ENCODE measurements at places on chromosomes 2 and 18.
A peak's percentile ranks its signal among the peaks of the same experiment; 100 is the strongest.

- DNase-seq = no peak
These were observed 31.8 kb upstream of the IL1R1 start for GRCh38 chr2:102110596-102111334.

GRCh38 chr2:6401301-6401700, 464.4 kb downstream of the CMPK2 start:
- DNase-seq = peak; percentile 76

- DNase-seq = peak; percentile 95
These were observed 2.7 kb upstream of the GKN1 start for GRCh38 chr2:68971591-68972231.

DNA sequence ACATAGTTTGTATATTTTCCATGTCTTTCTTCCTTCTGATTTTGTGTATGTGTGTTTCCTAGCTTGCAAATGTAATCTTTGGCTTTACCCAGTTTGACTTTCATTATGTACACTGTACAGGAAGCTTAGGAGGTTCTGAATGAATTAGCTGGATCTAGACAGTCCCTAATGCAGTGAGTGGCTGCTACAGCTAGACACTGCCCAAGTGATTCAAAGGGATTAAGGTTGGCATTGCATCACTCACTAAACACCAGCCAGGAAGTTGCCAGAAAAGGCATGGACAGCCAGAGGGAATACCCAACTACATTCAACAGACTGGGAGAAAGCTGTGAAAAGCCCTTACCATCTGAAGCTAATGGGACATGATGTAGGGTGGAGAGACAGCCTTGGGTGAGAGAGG, 316.0 kb upstream of the MEX3C start:
- no peak for DNase-seq

DNA sequence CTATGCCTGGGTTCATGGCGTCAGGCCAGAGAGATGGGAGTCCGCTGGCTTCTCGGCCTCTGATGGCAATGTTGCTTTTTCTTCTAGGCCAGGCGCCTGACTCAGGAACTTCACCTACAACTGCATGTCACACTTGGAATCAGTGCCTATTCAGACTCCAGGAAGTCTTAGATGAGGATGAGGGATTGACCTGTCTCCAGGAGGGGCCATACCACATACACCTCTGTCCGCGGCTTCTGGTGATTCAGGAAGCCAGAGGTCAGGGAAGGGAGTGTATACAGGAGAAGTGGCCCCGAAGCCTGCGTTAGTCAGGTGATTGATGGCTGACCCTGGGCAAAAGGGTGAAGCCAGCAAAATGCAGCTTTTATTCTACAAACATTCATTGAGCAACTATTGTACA, 109.1 kb upstream of the RMDN2 start:
- no peak for DNase-seq

DNA sequence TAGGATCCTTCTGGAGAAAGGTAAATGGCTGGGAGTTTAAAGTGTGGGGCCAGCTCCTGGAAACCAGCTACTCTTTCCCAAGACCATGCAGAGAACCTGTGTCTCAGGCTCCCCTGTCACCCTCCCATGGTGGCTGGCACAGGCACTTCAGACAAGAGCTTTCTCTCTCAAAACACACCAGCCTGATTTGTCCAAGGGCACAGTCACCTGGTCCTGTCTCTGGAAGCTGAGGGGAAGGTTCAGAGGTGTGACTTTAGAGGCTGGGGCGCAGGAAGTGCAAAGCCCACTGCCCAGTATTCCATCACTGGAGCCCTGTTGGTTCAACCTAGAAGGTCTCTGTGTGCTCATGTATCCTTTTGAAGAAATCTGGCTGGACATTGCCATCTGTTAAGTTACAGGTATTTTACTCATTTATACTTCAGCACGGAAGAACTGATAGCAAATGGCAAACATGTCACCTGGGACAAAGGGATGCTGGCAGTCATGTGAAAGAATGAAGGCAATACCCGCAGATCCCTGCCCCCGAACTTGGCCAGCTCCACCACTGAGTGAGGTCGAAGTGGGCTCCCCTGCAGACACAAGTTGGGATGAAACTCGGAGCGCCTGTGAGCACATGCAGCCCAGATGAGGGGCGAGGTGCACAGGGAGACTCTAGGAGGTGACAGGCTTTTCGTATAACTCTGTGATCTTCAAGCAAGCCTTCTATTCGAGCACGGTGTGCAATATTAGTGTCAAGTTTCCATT, 96.9 kb upstream of the MGAT4A start:
- DNase-seq = no peak
